ENCODE measurements at places on chromosomes 1 and 21. TPM values are rescaled to one million over a fixed set of nuclear protein-coding genes. Genes with fewer than 3 reads are reported as not detected.

Gene DMRTA2
- not detected for total RNA-seq

Gene KRTAP19-3
- total RNA-seq, result not detected

Gene GPA33
- 0.34 TPM for total RNA-seq

Gene SHISAL2A
- total RNA-seq, result 91.0 TPM

Gene RNF223
- total RNA-seq, result not detected

Gene SH2D5
- 0.29 TPM for total RNA-seq

Gene CLCC1
- 29.5 TPM for total RNA-seq

Gene TAS1R1
- total RNA-seq, result not detected

Gene INAVA
- 0.34 TPM for total RNA-seq

Gene OR2L3
- total RNA-seq, result 0.10 TPM
